Activated naive CD4-positive, alpha-beta T cell treated with anti-CD3 and anti-CD28 coated beads, Interleukin-2, amount 50 U/mL, for 16 hours (primary cell): ENCODE measurements at places on chromosomes 2 and 18.

DNA sequence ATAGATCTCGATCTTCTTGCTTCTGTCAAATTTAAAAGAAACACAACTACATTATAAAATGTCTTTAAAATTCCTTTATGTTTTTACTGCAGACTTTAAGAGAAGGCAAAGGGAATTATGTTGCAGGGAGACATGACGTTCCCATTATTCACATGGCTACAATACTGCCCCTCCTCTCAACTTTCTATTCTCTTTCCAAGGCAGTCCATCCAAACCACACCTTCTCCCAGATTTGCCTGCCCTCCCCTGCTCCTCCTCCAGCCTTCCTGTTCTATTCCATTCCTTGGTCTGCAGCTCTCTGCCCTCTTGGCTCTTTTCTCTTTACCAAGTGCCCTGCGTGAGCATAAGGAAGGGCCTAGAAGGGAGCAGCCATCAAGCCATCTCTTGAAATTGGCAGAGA is 61.3 kb downstream of the NABP1 start:
- DNase-seq: no peak

DNA sequence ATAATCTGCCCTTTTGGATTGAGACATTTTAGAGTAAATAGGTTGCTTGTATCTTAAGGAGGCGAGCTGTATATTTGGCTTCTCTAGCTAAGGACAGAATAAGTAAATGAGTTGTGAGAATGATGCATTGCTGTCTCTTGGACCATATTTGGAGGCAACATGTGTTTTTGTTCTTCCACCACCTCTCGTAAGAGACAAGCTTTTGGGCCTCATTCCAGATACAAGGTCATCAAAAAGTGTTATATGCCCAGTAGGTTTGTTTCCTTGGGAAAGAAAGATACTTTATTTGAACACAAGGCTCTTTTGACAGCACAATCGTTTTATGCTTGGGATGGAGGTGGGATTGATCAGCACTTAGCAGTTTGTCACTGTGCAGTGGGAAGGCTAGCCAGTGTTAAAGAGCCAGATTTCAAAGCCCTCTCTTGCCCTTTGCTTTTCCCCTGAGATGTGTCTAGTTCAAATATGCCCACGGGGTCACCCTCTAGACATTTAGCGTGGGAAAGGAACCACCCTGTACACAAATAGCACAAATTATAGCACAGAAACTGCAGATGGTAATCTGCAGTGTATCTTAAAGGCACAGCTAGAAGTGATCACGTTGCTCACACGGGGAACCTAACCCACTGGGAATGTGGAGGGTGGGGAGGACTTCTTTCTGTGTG is 131.3 kb downstream of the MAP4K4 start:
- no peak for DNase-seq

DNA sequence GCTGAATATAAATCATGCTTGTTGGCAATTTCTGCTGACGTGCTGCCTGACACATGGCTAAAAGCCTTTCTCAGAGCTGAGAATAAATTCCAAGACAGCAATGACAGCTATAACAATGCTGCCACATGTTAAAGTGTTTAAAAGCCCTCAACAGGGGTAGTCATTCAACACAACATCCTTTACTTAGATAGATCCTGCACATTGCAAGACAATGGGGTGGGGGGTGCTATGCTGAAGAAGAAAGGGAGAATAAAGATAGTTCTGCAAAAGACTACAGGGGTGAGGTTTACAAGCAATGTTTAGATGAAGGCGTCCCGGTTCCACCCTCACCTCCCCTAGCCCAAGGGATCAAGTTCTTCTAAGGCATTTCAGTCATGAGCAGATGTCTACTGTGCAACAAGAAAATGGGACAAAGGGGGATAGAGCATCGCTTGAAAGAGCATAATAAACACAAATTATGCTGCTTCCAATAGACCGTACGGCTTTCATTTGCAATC is 291.0 kb upstream of the ACVR2A start:
- no peak for DNase-seq

GRCh38 chr2:154813636-154814035 is 115.1 kb downstream of the KCNJ3 start:
- DNase-seq: no peak

GRCh38 chr2:111685342-111685741 is 198.7 kb downstream of the ANAPC1 start:
- no peak for DNase-seq
